NCI-H1105 (cell line): ENCODE measurements at places on chromosomes 5 and 9.

- no peak for DNase-seq
These were observed 146.0 kb upstream of the NUDT12 start for GRCh38 chr5:103708601-103709000.

DNA sequence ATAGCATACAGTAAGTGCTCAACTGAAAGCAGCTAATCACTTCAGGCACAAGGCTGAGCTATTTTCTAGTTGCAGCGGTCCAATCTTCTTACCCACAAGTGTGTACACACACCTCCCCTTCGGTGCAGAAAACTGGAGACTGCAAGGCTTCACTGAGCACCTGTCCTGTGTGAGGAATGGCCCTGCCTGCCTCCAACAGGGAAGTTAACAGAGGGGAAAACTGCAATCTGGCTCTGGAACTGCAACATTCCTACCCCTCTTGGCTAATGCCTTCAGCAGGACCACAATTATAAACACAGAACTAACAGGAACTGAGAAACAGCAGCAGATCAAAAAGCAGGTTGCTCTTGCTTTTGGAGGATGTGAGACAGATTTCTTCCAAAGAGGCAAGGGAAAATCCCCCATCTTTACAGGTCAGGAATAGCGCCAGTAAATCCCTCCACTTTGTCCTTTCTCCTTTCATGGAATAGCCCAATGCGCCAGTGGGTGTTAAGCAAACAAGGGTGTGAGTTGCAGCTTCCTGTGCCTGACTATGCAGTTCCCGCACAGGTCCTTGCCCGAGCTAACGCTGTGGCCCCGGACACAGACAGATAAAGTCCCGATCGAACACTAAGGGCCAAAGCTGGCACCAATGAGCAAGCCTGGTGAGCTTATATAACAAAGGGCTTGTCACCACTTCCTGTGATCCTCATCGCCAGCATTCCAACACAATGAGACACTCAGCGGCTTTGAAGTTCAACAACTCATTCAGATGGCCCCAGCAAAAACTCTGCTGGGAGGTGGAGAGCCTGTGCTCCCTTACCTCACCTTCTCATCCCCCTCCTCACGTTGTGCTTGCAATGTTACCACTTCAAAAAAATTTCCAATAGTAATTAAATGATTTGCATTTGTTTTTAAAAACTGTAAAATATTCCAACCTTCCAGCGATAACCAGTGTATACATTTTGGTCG lies 21.5 kb downstream of the SHB start:
- no peak for DNase-seq

DNA sequence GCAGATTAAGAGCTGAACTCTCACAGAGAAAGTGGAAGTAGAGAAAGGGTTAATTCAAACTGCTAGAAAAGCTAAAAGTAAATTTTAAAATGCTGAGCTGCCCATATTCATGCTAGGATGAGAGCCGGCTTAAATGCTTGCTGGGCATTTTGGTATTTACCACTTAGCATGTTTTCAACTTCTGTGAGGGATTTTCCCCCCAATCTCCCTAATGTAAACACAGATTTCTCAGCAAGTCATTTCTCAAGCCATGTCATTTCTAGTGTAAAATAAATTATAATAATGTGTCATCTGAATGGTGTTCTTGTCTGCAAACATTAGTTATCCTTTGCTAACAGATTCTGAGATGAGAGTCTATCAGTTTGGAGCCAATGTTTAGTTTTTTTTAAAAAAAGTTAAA lies 22.3 kb downstream of the RPS23 start:
- DNase-seq = no peak

- no peak for DNase-seq
These were observed 222.9 kb downstream of the ARL15 start for GRCh38 chr5:54087436-54087835.

GRCh38 chr5:150598006-150598405 lies 42.5 kb upstream of the SYNPO start:
- DNase-seq = no peak

- no peak for DNase-seq
These were observed 419.0 kb downstream of the PLK2 start for GRCh38 chr5:58040846-58041245.

DNA sequence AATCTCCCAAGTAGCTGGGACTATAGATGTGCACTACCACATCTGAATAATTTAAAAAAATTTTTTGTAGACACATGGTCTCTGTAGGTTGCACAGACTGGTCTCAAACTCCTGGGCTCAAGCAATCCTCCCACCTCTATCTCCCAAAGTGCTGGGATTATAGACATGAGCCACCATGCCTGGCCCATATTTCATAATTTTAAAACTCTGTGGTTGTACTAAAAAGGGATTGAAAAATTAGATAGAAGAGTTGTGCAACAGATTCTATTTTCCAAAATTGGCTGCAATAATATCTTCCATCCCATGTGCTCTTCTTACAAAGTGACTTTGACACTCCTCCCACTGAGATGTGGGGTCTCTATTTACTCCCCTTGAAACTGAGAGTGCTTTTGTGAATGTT lies 7.6 kb upstream of the UHRF2 start:
- no peak for DNase-seq

- no peak for DNase-seq
These were observed 54.9 kb upstream of the RPL26L1 start for GRCh38 chr5:172904312-172904642.

DNA sequence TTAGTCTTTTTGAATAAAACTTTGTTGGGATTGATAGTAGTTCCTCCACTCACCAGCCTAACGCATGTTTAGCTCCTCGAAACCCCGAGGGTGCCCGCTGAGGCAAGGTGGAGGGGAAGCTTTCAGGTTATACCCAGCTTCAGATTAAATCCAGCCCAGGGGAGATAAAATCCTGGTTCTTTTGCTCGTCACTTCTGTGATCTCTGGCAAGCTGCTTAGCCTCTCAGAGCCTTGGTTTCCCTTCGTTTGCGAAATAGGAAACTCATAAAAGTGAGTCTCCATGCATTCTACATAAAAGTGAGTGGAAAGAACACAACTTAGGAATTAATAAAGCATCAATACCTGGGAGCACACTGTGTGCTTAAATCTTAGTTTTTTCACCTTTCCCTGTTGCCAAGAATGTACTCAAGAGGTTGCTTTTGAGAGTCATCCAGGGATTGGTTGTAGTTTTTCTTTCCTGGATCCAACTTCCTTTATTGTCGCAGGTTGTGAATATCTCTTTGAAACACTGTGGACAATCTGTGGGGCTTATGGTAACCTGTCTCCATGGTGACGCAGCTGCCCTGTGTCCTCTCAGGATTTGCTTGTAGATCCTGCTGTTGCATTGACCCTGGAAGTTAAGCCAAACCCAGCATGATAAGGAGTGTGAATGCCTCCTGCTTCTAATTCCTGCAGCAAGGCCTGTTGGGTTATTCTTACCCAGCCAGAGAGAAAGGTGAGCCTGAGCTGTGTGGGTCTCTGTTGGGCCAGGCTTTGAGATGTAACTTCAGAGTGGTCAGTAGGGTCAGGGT lies 2.0 kb downstream of the GALNT12 start:
- no peak for DNase-seq

GRCh38 chr5:84255315-84255714 lies 129.4 kb downstream of the EDIL3 start:
- no peak for DNase-seq

DNA sequence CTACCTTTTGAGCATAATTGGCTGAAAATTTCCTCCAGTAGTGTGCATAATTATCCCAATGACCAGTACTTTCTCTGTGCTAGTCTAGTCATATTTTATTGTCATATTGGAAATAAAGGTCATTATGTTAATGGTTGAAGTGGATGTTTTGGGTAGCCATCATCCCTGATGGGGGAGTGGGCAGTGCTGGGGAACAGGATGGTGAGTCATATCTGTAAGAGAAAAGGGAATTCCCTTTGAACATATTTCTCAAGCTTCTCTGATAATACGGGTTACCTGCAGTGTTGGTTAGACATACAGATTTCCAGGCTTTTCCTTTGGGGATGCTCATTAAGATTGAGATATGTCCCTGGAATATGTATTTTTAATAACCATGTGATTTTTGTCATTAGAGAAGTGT lies 33.3 kb upstream of the SPATA31D4 start:
- DNase-seq = no peak

GRCh38 chr9:77752554-77752953 lies 104.4 kb upstream of the GNA14 start:
- no peak for DNase-seq

GRCh38 chr5:53359916-53360517 lies 120.4 kb upstream of the FST start:
- DNase-seq = no peak

- DNase-seq = no peak
These were observed 1007.0 kb upstream of the NUDT12 start for GRCh38 chr5:104569621-104570020.

- no peak for DNase-seq
These were observed 58.9 kb downstream of the CAMSAP1 start for GRCh38 chr9:135848341-135849047.

DNA sequence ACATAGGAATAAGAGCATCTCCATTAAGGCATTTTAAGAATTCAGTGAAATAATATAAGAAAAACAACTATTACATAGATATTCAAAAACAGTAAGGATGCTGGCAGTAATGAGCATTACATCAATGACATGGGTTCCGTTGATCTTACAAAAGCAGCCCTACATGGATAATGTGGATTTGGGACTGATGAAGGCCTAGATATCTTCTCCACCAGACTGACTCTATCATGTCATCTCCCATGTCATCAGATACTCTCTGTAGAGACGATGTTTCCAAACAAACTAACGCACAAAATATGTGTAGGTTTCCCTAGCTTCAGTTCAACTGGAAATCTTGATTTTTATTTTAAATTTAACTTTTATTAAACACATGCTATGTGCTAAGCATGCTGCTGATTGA lies 3.6 kb downstream of the LURAP1L start:
- DNase-seq = no peak

GRCh38 chr9:71690063-71690688 lies 78.1 kb downstream of the CEMIP2 start:
- DNase-seq = no peak

DNA sequence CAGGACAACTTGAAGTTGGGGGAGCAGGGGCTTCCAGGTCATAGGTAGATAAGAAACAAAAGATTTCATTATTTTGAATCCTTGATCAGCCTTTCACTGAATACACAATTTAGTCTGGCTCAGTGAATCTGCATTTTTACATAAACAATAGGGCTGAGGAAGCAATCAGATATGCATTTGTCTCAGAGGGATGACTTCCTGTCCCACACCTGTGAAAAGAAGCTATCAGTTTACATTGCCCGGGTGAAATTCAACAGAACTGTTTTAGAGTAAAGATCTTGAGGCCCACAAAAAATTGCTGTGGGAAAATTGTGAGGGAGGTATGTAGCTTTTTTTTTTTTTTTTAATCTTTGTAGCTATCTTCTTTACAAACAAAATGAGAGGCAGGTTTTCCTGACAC lies 38.3 kb downstream of the DNAJB5 start:
- no peak for DNase-seq

DNA sequence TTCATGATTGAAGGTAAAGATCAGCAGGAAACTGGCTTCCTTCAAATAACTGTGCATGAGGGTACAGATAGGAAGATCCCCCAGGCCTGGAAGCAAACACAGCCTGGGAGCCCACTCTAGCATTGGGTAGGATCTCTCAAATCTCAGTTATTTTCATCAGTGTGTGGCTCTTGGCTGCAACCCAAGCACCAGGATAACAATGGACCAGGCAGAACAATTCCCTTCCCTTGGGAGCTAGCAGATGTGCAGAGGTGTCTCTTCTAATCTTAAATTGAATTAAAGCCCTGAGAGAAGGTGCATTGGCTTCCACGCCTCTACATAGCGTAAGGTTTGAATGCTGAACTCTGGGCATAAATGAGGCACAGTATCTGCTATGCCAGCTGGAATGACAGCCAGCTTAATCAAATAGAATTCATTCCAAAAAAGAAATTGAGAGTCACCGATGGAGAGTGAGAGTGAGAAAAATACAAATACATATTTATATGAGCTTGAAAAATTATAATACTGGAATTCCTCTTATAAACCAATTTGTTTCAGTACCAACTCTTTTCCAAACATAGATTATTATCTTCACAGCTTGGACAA lies 957.3 kb downstream of the CDH12 start:
- DNase-seq = no peak

DNA sequence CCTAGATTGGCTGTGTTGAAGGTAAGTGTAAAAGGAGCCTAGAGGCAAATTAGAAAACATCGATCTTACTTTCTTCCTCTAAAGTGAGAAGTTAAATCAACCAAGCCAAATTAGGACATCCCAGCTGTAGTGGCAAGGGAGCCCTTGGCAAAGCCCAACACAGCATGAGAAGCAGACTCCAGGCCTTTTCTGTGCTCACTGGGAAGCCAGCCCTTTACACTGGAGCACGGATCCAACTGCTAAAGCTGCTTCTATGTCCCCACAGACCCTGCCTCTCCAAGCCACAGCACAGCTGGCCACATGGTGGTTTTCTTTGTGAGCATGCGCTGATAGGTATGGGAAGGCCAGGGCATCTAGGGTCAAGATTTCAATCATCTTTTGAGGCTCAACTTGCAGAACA lies 94.1 kb downstream of the APBA1 start:
- no peak for DNase-seq
